ENCODE measurements at places on chromosomes 16 and 17. TPM values are rescaled to one million over a fixed set of nuclear protein-coding genes. Genes with fewer than 3 reads are reported as not detected.

The PRSS33 gene
- total RNA-seq, result not detected

The KRT34 gene
- total RNA-seq, result 115 TPM

The CNGB1 gene
- not detected for total RNA-seq

The DNAH9 gene
- not detected for total RNA-seq

The GCGR gene
- total RNA-seq, result not detected
